A549 (cell line): ENCODE measurements at places on chromosomes 13 and 19. TPM values are rescaled to one million over a fixed set of nuclear protein-coding genes. Genes with fewer than 3 reads are reported as not detected.

The TMIGD2 gene
- not detected in 3 replicates for polyA plus RNA-seq

The CYP2S1 gene
- polyA plus RNA-seq: 25.2 to 28.1 TPM (median 26.6 TPM) in 3 replicates

- peak; percentile 67 for DNase-seq
These were observed 2.1 kb upstream of the SLC27A5 start for GRCh38 chr19:58513694-58514563.

DNA sequence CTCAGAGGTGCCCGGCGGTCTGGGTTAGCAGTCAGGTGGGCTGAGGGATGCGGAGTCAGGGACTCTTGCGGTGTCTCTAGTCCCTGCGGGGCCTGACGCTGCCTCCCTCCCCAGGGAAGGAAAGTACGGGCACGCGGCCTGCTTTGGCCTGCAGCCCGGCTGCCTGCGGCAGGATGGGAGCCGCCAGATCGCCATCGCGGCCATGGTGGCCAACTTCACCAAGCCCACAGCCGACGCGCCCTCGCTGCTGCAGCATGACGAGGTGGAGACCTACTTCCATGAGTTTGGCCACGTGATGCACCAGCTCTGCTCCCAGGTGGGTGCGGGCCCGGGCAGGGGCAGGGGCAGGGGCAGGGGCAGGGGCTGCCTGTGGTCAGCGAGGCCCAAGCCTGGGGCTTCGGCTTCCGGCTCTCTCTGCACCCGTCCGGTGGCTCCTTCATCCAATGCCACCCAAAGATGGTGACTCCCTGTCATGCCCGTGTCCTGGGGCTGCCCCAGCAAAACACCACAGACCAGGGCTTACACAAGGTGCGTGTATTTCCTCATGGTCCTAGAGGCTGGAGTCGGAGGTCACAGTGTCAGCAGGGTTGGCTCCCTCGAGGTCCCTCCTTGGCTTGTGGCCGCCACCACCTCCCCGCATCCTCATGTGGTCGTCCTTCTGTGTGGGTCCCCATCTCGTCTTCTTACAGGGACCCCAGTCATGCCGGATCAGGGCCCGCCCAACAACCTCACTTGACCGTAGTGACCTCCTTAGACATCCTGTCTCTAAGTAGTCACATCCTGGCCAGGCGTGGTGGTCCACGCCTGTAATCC is 11.3 kb upstream of the ZNF554 start:
- DNase-seq: no peak

DNA sequence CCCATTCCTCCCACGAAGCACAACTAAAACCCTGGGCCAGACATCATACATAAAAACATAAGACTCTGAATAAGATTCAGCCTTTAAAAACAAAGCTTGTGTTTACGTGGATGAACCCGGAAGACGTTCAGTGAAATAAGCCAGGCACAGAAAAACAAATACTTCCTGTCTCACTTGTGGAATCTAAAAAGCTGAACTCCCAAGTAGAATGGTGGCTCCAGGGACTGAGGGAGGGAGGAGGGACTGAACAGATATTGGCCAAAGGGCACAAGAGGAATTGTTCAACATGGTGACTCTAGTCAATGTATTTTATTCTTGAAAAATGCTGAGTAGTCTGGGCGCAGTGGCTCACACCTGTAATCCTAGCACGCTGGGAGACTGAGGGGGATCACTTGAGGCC is 35.7 kb upstream of the TPM4 start:
- no peak for DNase-seq
